ENCODE measurements at places on chromosomes 7 and 10.

DNA sequence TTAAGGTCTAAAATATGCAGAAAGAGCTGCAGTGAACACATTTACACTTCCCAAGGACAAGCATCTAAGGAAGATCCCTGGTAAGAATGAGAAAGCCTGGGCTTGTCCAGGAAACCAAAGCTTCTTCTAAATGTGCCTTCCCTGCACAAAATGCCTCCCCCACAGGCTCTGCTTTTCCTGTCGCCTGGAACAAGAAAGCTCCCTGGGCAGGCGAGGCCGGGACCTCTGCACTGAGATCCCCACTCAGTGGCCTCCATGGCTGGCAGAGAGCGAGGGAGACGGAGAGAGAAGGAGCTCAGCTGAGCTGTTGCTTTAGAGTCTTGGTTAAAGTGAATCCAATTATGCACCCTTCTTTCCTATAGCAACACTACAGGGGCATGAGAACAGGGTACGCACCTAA, 75.6 kb downstream of the AMZ1 start:
- DNase-seq, result no peak
- peaks cover 37% of the 10 kb centered on the region for H3K4me1 ChIP-seq
- H3K4me3 ChIP-seq, result no peak overlapping the region
- no peaks in the 10 kb centered on the region for H3K36me3 ChIP-seq
- H3K27ac ChIP-seq, result peak overlapping the region; percentile 82

DNA sequence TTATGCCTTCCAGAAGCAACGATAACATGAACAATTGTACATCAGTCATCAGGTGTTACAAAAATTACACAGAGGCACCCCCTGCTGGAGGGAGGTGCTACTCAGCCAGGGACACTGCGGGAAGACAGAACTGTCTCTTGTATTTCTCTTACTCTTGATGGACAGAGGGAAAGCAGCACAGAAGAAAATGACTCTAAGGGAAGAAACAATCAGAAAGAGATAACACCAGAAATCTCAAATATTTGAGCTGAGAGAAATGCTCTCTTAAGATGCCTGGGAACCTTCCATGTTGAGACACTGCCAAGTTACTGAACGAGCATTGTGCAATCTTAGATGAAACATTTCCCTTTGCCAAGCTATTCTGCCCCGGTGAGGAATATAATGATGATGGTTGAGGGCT, 227.6 kb upstream of the NPSR1 start:
- H3K4me1 ChIP-seq, result no peaks in the 10 kb centered on the region
- H3K36me3 ChIP-seq, result no peaks in the 10 kb centered on the region

GRCh38 chr7:142745745-142746144, 3.5 kb upstream of the PRSS1 start:
- no peaks in the 10 kb centered on the region for H3K36me3 ChIP-seq
- H3K4me3 ChIP-seq, result no peak overlapping the region
- H3K27ac ChIP-seq, result no peak overlapping the region
- no peaks in the 10 kb centered on the region for H3K27me3 ChIP-seq

DNA sequence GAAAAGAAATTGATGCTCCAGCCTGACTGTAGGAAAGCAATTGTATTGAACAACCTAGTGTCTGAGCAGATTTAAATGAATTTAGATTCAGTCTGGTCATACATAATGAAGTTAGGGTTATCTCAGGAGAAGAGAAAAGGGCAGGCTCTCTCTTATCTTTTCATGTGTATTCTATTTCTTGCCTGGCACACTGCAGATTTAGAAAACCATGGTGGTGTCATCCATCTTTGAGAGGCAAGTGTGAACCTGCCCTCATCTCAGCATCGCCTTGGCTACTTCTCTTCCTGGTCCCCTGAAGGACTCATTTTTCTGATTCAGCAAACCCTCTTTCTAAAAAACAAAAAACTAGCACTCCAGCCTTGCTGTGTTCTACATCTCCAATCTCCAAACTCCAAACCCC, 137.7 kb downstream of the LRRC4 start:
- no peak overlapping the region for H3K27ac ChIP-seq
- H3K4me3 ChIP-seq, result no peak overlapping the region
- H3K4me1 ChIP-seq, result peaks cover 20% of the 10 kb centered on the region
- H3K36me3 ChIP-seq, result no peaks in the 10 kb centered on the region
- no peak for DNase-seq

DNA sequence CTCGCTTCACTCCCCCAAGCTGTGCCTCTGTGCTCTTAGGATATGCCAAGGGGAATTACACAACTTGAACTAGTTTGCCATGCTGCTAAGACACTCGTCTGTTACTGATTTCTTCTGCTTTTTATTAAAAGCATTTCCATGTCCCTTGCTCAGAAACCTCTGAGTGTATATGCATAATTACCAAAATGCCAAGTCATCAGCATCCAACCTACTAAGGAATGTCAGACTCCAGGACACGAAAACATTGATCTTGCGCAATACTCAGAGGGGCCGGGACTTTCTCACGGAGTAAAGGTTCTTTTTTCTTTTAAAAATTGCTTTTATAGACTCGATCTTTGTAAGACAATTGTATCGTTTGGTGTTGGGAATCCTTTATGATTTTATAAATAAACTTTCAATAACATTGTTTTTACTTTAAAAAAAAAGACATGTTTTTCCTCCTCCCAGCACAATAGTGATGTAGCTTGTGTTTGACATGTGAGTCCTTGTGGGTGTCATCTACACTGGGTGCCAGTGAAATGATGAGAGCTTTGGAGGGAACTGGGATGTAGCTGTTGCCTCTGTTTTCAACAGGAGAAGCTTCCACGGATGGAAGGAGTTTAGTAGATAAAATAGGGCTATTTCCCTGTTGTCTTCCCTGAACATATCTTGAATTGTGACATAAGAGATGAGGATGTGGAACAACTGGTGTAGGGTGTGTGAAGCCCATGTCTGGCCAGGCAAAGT, 43.6 kb downstream of the CNNM1 start:
- no peaks in the 10 kb centered on the region for H3K36me3 ChIP-seq
- H3K27me3 ChIP-seq, result peaks cover 4% of the 10 kb centered on the region
- no peak for DNase-seq
- H3K27ac ChIP-seq, result no peak overlapping the region

- H3K27ac ChIP-seq, result peak overlapping the region; percentile 90
- H3K4me3 ChIP-seq, result peak overlapping the region; percentile 61
- peaks cover 20% of the 10 kb centered on the region for H3K4me1 ChIP-seq
- no peak for DNase-seq
- H3K36me3 ChIP-seq, result no peaks in the 10 kb centered on the region
Measured at GRCh38 chr10:119176166-119176565, 2.4 kb downstream of the PRDX3 start.

DNA sequence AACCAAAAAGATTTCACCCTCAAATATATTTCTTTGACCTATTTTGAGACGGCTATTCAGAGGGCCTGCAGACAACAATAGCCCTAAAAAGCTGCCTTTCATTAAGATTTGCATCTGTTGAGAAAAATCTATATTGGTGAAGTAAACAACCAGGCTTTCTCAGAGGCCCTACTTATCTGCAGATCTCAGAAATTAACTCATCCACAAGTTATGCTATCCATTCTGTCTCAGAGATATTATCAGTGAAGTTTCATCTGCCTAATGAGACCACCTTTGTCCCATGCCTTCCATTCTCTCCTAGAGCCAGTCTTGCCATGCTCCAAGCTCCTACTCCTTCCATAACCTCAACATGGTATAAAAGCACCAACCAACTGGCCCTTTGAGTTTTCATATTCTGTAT, 130.3 kb downstream of the CACNA2D1 start:
- H3K36me3 ChIP-seq, result peaks cover 3% of the 10 kb centered on the region
- no peak for DNase-seq
- H3K27ac ChIP-seq, result peak overlapping the region; percentile 4
- H3K4me1 ChIP-seq, result peaks cover 18% of the 10 kb centered on the region
- no peak overlapping the region for H3K4me3 ChIP-seq

DNA sequence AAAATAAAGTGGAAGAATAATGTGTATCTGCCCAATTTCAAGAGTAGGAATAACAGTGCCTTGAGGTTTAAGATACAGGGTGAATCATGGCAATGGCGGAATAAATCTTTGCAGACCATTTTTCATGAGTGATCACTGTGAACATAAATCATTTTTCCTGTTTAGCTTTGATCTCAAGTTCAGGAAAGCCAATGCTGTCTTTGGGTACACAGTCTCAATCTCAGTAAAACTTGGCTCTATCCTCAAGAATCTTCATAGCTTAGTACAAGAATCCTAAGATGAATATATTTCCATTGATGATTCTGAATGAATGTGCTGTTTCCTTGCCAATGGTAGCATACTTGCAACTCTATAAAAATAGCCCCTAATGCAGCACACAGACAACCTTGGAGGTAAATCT, 6.8 kb downstream of the NAMPT start:
- no peak overlapping the region for H3K27ac ChIP-seq
- no peak overlapping the region for H3K4me3 ChIP-seq
- no peaks in the 10 kb centered on the region for H3K36me3 ChIP-seq
- H3K4me1 ChIP-seq, result peaks cover 16% of the 10 kb centered on the region
- no peaks in the 10 kb centered on the region for H3K27me3 ChIP-seq
- DNase-seq, result no peak

DNA sequence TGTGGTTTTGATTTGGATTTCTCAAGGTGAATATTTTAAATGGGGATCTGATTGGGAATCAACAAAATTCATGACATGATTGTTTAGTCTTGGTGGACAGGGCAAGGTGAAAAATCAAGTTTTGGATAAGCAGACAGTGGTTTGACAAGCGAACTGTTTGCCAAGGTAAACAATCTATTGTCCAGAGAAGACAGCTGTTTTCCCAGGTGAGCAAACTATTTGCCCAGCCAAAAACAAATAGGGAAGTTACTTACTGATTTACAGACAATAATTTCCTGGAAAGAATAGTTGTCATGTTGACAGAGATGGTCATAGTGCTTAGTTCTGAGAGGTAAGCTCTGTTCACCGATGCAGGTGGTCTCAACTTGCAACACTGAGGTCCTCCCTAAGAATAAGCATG, 94.0 kb upstream of the STEAP1B start:
- no peak overlapping the region for H3K4me3 ChIP-seq
- no peaks in the 10 kb centered on the region for H3K27me3 ChIP-seq
- H3K36me3 ChIP-seq, result no peaks in the 10 kb centered on the region
- no peaks in the 10 kb centered on the region for H3K4me1 ChIP-seq
- no peak for DNase-seq
- no peak overlapping the region for H3K27ac ChIP-seq

GRCh38 chr7:155486783-155487508, 29.0 kb downstream of the EN2 start:
- DNase-seq, result no peak
- peaks cover 16% of the 10 kb centered on the region for H3K27me3 ChIP-seq
- no peak overlapping the region for H3K27ac ChIP-seq
- no peak overlapping the region for H3K4me3 ChIP-seq
- H3K4me1 ChIP-seq, result peaks cover 17% of the 10 kb centered on the region

GRCh38 chr7:4650433-4651047, 31.6 kb upstream of the FOXK1 start:
- peaks cover 11% of the 10 kb centered on the region for H3K27me3 ChIP-seq
- H3K4me3 ChIP-seq, result peak overlapping the region; percentile 25
- DNase-seq, result peak; percentile 55
- peaks cover 5% of the 10 kb centered on the region for H3K36me3 ChIP-seq

GRCh38 chr7:93053209-93053948, 64.4 kb downstream of the SAMD9 start:
- no peak for DNase-seq
- H3K27me3 ChIP-seq, result no peaks in the 10 kb centered on the region
- H3K27ac ChIP-seq, result no peak overlapping the region
- H3K4me1 ChIP-seq, result no peaks in the 10 kb centered on the region
- no peaks in the 10 kb centered on the region for H3K36me3 ChIP-seq

DNA sequence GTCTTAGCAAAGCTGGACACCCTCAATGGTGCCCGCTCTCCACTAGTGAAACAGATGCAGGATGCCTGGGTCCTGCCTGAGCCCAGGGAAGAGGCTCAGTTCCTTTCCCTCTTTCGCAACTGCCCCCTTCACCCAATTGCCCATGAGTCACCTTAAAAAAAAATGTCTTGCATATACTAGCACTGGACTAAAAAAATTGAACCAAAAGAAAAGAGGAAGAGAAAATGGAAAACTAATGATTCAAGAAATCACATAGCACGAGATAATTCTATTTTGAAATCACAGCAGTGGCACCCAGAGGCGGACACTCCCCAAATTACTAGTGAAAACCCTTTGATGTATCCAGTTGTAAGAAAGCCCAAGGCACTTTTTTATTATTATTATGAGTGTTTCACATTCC, 972.5 kb downstream of the LRMDA start:
- H3K27me3 ChIP-seq, result no peaks in the 10 kb centered on the region
- no peaks in the 10 kb centered on the region for H3K4me1 ChIP-seq
- H3K27ac ChIP-seq, result no peak overlapping the region
- peaks cover 5% of the 10 kb centered on the region for H3K36me3 ChIP-seq

- H3K36me3 ChIP-seq, result no peaks in the 10 kb centered on the region
- H3K4me1 ChIP-seq, result peaks cover 6% of the 10 kb centered on the region
- H3K27me3 ChIP-seq, result no peaks in the 10 kb centered on the region
- DNase-seq, result no peak
Measured at GRCh38 chr10:34520084-34520483, 295.0 kb downstream of the PARD3 start.

DNA sequence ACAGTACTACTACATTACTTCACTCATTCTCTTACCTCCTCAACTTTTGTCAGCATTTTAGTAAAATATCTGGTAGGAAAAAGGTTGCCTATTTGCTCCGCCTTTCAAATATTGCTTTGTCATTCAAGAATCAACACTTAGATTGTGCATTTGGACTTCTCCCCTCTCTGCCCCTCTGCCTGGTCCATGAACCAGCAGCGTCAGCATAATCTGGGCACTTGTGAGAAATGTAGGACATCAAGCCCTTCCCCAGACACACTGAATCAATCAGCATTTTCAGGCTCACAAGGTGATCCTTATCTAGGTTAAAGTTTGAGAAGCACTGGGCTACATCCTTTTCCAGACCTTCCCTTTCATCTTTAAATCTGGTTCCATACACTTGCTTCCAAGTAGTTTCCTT, 16.3 kb downstream of the SLC13A1 start:
- H3K36me3 ChIP-seq, result no peaks in the 10 kb centered on the region
- DNase-seq, result no peak
- no peaks in the 10 kb centered on the region for H3K4me1 ChIP-seq
- no peak overlapping the region for H3K27ac ChIP-seq
- H3K4me3 ChIP-seq, result no peak overlapping the region

GRCh38 chr7:27941522-27941921, 201.6 kb downstream of the TAX1BP1 start:
- H3K36me3 ChIP-seq, result no peaks in the 10 kb centered on the region
- H3K4me1 ChIP-seq, result peaks cover 39% of the 10 kb centered on the region
- H3K4me3 ChIP-seq, result no peak overlapping the region
- H3K27me3 ChIP-seq, result no peaks in the 10 kb centered on the region
- H3K27ac ChIP-seq, result peak overlapping the region; percentile 6
- DNase-seq, result no peak
